ENCODE measurements at places on chromosomes 4 and X.

- DNase-seq, result no peak
These were observed at the start of gene PF4V1 for GRCh38 chr4:73853246-73853704. Gene PF4V1 (plus strand): TSS chr4:73853296. CDS start chr4:73853363, 67 bp downstream.

DNA sequence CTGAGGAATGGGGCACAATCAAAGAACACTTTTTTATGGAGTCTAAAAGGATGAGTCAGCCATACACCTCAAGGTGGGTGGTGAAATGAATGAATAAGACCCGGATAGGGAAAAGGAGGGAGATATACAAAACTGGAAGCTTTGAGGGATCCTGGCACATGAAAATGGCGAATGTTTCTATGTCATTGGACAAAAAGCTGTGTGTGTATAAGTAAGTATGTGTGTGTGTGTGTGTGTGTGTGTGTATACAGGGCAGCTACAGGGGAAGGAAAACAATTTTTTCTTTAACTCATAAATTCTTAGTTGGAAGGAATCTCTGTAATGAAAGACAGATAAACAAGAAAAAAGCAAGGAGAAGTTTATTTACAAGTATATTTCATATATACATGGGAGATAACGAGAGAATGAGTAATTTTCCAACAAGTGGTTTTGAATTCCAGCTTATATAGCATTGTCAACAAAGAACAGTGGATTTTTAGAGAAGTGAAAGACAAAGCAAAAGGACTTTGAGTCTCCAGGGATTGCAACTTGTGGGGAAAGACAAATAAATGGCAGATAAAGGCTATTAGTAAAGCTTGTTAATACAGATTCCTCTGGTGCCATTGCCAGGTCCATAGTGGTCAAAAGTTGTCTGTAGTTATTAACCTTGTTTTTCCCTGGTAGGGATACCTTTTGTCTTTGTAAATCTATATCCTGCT, 99.7 kb downstream of the MMRN1 start:
- DNase-seq, result no peak

- DNase-seq, result no peak
These were observed 50.0 kb downstream of the C4orf50 start for GRCh38 chr4:5968246-5968645.

- no peak for DNase-seq
These were observed 239.6 kb downstream of the PARM1 start for GRCh38 chr4:75172551-75172950.

- DNase-seq, result no peak
These were observed 180.3 kb upstream of the MXRA5 start for GRCh38 chrX:3526731-3527130.

- no peak for DNase-seq
These were observed 2.5 kb downstream of the CYBB start for GRCh38 chrX:37782359-37782758.

- no peak for DNase-seq
These were observed 57.9 kb downstream of the CPEB2 start for GRCh38 chr4:15060213-15060612.

- DNase-seq, result no peak
These were observed 256.7 kb downstream of the SPOCK3 start for GRCh38 chr4:166977596-166977995.
